ENCODE measurements at places on chromosomes 11 and 22. TPM values are rescaled to one million over a fixed set of nuclear protein-coding genes. Genes with fewer than 3 reads are reported as not detected.
A peak's percentile ranks its signal among the peaks of the same experiment; 100 is the strongest.

Gene IL10RA
- total RNA-seq: 22.4 TPM

Gene MEI1
- 6.8 TPM for total RNA-seq

Gene RBMXL2
- total RNA-seq: not detected

Gene CLDN5
- 38.9 TPM for total RNA-seq

Gene PRR33
- not detected for total RNA-seq

Gene MYEOV
- not detected for total RNA-seq

Gene LTO1
- total RNA-seq: 42.1 TPM

Gene MS4A6A
- 51.1 TPM for total RNA-seq

Gene SCN3B
- total RNA-seq: 2.1 TPM

Gene CHCHD10
- 232 TPM for total RNA-seq

- no peak for DNase-seq
Observed at GRCh38 chr11:127926721-127927120, 660.6 kb downstream of the ETS1 start.

- no peak for DNase-seq
Observed at GRCh38 chr11:1500466-1501420, 14.2 kb upstream of the MOB2 start.

- no peak for DNase-seq
Observed at GRCh38 chr11:3901249-3902025, 46.0 kb downstream of the STIM1 start.

GRCh38 chr11:114316980-114317786 lies 21.0 kb downstream of the NNMT start:
- DNase-seq: no peak

GRCh38 chr11:117669062-117669461 lies 128.0 kb downstream of the DSCAML1 start:
- no peak for DNase-seq

GRCh38 chr22:48445113-48445827 lies 1382.4 kb downstream of the BRD1 start:
- DNase-seq: no peak

DNA sequence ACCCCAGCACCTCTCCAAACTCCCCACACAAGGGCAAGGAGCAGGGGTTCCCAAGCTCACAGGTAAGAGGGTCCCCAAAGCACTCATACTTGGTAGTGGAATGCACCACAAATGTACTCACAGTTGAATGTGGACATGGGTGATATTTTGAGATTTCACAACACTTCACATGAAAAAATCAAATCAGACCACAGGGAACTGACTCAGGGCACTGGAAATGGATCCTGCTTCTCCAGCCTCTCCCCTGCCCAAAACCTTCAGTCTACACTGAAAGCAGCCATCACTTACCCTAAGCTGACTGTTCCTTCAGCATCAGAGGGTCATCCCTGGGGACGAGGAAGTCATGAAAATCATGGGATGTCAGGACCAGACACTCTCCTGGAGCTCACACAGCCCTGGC lies 40.2 kb downstream of the SCGB1A1 start:
- DNase-seq: no peak

DNA sequence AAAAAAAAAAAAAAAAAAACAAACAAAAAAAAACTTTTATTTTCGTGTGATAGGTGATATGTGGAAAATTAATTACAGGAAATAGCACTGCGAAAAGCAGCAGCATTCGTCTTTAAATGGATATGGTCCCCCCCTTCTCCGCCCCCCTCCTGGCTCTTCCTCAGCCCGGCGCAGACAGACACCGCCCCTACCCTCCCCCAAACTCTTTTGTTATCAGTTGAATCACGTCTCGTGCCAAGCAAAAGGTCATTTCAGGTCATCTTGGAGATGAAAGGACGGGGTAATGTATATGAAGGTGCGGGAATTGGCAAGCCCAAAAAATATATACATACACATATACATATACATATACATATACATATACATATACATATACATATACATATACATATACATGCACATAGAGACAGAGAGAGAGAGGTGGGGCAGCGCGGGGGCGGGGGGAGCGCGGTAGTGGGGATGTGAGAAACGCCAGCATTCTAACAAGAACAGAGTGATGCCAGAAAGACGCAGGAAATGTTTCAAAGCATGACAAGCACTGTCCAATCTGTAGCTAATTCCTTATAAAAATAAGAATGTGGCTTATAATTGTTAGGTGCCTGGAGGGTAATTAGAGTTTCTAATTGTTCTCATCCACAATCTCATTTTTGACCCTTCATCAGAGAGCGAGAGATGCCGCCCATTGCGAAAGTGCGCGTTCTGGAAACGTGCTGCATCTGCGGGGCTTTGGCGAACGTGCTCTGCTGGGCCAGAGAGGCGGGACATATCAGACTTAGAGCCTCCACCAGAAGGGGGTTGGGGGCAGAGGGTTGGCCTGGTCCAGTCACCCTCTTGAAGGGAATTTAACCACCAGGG lies 214.5 kb upstream of the UBASH3B start:
- peak; percentile 58 for DNase-seq

- DNase-seq: no peak
Observed at GRCh38 chr22:23533328-23533762, 46.7 kb downstream of the IGLL1 start.

- DNase-seq: no peak
Observed at GRCh38 chr11:121927789-121928188, 188.2 kb downstream of the BLID start.

DNA sequence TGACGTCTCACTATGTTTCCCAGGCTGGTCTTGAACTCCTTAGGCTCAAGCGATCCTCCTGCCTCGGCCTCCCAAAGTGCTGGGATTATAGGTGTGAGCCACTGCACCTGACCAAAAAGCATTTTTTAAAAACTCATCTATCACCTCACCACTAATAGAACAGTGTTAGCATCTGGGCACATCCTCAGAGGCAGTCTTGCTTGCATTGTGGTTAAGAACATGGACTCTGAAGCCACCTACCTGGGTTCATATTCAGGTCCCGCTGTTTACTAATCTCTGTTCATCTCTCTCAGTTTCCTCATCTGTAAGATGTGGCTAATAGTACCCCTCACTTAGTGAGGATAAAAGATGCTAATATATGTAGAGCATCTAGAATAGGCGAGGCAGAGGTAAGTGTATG lies 90.6 kb downstream of the PACS1 start:
- no peak for DNase-seq

GRCh38 chr11:2178906-2179494 lies 7.4 kb upstream of the TH start:
- no peak for DNase-seq

DNA sequence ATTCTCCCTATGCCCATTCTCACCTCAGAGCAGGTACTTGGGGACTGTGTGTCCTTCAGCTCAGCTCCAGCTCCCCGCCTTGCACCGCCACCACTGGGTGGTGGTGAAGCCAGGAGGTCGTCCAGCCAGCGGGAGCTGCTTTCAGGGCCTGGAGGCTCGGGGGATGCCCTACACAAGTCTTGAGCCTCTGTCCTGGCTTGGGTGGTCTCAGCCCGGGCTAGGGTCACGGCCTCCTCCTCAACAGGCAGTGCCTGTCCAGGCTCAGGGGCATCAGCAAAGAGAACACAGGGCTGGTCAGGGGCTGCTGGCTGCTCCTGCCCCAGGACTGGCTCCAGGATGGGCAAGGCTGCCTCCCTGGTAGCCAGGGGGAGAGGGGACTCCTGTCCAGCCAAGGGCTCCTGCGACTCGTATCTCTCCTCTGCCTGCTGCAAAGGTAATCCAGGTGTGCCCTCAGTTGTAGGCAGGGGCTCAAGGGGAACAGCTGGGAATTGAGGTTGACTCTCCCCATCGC lies 12.2 kb downstream of the TNKS1BP1 start:
- no peak for DNase-seq

- DNase-seq: no peak
Observed at GRCh38 chr11:96554236-96554820, 164.5 kb downstream of the JRKL start.

- peak; percentile 84 for DNase-seq
Observed at GRCh38 chr11:33808228-33808828, 34.0 kb upstream of the FBXO3 start.

DNA sequence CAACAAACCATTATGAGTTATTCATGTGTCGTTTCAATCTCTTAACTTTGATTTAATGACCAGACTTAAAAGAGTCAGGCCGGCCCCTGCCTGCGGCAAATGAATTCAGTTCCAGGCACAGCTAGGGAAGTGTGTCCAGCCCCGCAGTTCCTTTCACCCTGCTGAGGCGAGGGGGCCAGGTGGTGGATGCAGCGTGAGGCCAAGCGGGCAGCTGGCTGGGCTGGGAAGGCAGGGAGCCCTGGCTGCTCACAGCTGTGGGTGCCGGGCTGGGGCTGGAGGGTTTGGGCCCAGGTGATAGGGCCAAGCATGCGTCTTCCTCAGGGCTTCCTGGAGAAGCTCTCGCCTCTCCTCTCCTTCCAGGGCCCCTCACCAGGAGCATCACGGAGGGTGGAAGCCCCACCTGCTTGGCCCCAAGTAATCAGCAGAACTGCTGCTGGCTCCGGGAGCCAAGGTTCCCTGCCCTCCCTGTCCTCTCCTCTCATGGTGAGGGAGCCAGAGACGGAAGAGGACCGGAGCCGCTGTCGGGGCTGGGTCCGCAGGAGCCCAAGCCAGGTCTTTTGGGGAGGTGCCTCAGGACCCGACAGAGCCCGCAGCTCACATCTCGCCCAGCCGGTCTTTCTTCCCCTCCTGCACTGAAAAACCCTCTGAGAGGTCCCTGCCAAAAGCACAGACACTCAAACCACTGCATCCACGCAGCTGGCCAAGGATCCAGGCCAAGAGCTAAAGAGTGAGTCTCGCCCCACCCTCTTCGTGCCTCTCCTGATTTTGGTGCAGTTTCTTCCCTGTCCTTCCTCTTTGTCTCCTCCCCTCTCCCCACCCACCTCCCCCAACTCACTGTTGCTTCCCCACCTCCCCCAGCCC lies 97.0 kb downstream of the ST3GAL4 start:
- DNase-seq: no peak

GRCh38 chr11:24609192-24610119 lies 112.6 kb downstream of the LUZP2 start:
- DNase-seq: no peak

DNA sequence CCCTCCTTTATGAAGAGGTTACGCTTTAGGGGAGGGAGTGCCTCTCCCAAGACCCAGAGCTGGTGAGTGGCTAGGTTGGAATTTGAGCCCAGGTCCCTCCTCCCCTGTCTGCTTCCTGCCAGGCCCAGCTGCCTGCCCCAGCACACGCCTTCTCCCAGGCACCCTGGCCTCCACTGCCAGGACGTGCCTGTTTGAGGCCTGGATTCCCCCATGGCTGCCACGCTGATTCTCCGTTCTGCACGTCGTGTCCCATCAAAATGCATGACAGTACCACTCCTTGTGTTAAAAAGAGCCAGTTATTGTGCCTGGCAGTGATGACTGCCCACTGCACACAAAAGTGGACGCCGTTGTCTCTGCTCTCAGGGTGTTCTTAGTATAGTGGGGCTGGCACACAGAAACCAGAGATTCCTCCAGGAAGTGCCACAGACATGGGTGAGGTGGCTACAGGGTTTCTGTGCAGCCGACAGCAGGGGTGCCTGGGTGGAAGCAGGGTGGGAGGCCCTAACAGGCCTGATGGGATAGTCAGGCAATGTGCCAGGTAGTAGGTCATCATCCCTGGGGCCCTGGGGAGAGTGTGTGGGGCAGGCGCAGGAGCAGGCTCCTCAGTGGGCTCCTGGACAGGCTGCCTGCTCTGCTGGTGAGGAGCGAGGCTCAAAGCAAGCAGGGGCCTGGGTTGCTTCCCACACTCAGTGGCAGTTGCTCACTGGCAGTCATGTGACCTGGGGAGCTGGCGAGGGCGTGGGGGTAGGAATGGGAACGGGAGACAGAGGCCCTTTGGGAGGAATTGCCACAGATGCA lies 24.2 kb downstream of the MED15 start:
- DNase-seq: peak; percentile 78

DNA sequence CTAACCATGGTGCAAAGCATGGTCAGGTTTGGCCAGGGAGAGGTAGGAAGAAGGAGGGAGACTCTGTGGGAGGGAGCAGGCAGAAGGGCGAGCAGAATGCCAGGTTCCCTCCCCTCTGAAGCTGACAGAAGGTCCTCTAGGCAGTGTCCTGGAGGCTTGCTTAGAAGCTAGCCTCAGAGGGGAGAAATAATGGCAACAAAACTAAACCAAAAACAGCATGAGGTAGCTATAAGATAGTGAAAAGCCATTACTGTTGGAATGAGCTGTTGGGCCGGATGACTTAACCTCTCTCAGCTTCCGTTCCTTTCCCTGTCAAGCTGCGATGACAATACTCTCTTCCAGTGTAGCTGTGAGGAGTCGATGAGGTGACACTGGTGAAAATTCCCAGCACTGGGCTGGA lies 36.6 kb downstream of the RASSF10 start:
- DNase-seq: no peak

DNA sequence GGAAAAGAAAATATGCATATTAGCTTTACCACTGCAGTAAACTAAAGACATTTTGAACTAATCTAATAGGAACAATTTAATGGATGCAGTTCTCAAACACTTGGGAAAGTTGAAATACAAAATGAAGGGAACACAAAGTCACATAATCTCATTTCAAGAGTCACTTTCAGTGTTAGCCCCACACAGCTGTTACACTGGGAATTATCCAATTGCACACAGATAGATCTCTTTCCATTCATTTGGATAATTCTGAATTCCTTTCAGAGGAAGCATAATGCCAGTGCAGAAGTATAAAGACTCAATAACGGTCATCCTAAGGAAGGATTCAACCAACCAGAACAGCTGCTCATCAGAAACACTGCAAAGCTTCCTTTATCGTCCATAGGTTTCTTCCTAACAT lies 173.3 kb downstream of the GRIA4 start:
- DNase-seq: no peak

DNA sequence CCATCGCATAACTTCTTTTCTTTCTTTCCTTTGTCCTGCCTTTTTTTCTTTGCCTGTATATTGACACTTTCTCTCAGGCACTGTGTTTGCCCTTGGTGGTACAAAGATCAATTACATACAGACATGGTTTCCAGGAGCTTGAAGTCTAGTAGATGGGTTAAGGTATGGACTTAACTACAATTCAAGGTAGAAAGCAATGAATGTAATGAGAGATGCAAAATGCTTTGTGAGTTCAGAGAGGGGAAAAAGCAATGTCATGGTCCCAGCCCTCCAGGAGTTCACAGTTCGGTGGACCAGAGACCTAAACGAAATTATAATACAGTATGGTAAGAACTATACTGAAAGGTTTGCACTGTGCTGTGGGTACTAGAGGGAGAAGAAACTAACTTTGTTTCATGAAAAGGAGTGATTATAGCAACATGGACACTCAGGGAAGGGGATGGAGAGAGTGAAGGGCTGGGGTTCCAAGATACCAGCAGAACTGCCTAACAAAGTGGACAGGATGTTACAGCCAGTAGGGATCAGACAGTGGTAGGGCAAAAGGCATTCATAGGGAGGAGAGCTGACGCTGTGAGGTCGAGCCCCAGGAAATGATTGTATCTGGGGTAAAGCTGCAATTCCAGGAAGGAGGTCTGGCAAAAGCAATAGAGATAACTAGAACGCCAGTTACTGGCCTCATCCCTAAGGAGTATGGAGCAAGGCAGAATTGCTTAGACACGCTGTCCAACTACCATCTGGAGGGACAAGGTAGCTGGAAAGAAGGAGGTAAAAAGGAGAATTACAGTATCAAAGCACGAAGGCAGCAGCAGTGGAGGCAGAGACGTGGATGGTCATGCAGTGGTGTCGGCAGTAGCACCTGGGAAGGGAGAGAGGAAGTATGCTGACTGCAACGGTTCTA lies 158.3 kb upstream of the MTMR2 start:
- no peak for DNase-seq
